Suppressor macrophage treated with lipopolysaccharide for 1 hour (primary cell): ENCODE measurements at places on chromosomes 6 and 20.

DNA sequence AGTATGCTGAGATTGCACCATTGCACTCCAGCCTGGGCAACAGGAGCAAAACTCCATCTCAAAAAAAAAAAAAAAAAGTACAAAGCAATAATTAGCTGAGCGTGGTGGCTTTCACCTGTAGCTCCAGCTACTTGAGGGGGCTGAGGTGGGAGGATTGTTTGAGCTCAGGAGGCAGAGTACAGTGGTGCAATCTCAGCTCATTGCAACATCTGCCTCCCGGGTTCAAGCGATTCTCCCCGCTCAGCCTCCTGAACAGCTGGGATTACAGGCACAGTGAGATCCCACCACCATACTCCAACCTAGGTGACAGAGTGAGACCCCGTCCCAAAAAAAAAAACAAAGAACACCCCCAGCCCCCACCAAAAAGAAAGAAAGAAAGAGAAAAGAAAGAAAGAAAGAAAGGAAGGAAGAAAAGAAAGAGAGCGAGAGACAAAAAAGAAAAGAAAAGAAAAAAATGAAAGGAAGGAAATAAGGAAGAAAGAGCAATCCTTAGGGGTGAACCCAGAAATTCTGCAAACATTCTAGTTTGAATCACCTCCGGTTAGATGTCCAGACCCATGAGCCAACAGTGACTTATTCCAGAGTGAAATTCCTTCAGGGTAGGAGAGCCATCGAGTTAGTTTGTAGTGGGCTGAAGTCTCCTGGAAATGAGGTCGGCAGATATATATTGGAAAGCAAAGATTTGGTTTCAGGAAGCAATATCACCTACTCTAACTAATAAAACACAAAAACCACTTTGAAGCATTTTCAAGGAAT, 3.2 kb upstream of the RIPOR3 start:
- DNase-seq: no peak

DNA sequence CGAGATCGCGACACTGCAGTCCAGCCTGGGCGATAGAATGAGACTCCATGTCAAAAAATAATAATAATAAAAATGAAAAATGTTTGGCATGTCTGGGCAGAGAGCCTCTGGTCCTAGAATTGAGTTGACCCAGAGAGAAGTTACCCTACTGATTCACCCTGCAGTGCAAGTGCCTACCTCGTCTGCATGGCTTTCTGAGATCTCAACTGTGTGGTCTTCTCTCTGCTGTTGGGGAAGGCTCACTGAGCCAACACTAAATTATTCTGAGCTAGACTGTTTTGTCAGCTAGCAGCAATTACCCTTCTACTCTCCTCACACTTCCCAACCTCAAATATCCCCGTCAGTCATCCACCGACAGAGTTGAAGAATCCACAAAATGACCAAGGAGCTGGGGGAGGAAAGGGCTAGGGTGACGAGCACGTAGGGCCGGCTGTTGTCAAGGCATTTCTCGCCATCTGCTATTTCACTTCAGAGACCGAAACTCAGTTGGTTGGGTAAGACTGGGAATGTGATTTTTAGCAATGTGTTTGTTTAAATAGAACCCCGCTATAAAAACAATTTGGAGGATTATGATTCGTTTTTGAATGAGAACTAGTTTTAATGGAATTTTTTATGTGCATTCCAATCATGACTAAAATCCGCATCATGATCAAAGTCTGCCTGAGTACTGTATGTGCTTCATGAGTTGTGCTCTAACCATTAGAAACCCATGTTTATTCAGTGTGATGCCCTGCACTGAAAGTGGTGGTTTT, 9.4 kb downstream of the MAS1 start:
- DNase-seq: no peak

DNA sequence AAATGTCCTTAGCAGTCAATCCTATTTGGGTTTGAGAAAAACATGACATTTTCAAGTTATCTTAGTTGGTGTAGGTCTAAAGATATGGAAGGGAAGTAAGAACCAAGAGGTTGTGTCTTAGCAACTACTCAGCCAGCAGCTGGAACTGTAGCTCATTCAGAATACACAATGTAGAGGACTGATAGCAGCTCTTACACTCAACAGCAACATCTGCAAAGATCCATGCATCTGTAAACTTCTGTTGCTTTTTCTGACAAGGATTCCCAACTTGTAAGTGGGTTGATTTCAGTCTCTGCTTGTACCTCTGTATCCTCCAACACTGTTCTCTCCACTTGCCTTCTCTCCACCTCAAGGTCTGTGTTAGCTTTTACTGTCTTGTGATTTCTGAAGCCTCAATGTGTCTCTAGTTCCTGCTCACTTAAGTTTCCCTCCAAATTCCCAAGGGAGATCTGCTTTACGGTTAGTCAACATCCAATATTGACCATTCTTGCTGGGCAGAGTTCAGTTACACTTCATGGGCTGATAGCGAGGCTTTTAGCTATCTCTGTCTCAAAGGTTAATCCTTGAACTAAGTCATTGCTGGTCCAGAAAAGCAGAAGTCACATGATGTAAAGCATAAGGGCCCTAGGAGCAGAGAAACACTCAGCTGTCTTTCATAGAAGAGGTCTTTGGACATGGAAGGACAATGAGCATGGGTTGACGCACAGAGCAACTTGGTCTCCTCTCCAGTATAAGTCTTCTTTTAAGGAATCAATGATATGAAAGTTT, 71.6 kb upstream of the LGSN start:
- no peak for DNase-seq

DNA sequence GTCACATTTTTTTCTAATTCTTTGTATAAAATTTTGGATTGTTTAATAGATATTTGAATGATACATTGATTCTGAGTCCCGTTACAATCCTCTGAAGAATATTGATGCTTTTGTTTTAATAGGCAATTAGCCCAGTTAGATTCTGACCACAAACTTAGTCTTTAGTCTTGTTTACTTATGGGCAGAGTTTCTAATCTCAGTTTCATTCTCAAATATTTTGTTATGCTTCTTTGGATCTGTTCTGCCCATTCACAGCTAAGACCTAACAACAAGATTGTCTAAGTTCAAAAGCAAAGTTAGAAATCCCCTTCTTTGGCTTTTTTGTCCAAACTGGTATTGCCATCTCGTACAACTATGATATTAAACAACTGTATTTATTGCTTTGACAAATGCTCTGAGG, 58.0 kb downstream of the TBXT start:
- DNase-seq: no peak

GRCh38 chr6:154426997-154427396, 70.4 kb upstream of the IPCEF1 start:
- no peak for DNase-seq

DNA sequence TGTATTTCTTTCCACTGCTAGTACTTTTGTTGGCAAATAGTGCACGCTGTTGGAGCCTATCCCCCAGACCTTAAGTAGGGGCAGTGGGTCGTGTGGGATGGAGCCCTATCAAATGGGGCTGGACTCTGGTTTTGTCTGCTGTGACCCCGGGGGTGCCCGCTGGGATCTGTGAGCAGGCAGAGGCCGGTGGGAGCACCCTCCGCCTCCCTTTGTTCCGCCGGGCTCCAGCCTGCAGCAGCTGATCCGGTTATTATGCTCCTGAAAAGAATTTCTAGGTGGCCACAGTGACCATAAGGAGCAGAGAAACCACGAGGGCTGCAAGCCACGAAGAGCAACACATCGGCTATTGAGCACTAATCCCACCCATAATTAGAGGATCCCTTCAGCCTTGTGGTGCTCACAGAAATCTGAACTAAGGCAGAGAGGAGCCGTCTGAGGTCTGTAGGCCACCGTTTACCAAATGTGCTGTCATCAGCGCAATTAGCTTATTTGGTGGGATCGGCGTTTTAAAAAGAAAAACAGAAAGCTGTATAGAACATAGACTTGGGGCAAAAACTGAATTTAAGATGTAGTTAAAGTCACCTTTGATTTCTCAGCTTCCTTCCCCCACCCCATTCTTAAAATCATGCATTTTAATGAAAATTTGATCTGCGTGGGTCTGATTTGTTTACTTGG, 598.3 kb upstream of the JAG1 start:
- no peak for DNase-seq
